H7 (cell line): ENCODE measurements at places on chromosomes 1 and 21. TPM values are rescaled to one million over a fixed set of nuclear protein-coding genes. Genes with fewer than 3 reads are reported as not detected.

Gene UBE2U
- not detected in 2 replicates for total RNA-seq

Gene TMEM269
- total RNA-seq: 1.00 and 1.1 TPM in 2 replicates

- no peak for DNase-seq
Observed at GRCh38 chr1:181015251-181015615, 7.4 kb downstream of the STX6 start.

DNA sequence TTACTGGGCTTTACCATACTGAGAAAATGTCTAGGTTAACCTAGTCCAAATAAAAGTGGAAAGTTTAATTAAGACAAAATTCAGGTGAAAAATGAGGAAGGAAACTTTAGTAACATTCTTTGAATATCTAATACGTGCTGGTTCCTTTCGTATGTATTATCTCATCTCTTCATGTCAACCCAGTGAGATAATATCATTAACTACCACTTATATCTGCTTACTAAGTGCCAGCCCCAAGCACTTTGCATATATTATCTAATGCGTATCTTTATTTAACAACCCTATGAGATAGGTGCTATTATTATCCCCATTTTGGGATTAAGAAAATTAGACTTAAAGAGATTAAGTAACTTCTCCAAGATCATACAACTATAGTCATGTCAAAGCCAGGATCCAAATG, 12.5 kb upstream of the PLPP3 start:
- no peak for DNase-seq

Gene HES3
- total RNA-seq: 28.2 and 38.8 TPM in 2 replicates

DNA sequence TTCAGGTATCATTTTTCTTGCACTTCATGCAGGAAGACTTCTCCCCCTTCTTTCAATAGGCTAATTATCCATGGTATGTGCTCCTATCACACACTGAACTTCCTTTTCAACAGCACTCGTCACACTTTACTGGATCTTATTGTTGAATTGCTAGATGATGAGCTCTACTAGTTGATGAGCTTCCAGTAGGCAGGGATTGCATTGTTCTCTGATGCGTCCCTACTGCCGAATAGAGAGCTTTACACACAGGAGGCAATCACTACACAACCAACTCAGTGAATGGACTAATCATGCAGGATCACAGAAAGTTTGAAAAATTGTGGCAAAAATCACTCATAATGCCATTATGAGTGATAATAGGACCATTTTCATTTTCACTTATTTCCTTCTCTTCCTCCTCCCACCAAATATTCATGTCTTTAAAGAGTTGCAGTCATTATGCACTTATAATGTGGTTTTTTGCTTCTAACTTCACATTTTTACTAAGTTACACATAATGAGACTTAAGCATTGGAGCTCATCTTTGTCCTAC, 128.1 kb upstream of the ZNF648 start:
- no peak for DNase-seq

DNA sequence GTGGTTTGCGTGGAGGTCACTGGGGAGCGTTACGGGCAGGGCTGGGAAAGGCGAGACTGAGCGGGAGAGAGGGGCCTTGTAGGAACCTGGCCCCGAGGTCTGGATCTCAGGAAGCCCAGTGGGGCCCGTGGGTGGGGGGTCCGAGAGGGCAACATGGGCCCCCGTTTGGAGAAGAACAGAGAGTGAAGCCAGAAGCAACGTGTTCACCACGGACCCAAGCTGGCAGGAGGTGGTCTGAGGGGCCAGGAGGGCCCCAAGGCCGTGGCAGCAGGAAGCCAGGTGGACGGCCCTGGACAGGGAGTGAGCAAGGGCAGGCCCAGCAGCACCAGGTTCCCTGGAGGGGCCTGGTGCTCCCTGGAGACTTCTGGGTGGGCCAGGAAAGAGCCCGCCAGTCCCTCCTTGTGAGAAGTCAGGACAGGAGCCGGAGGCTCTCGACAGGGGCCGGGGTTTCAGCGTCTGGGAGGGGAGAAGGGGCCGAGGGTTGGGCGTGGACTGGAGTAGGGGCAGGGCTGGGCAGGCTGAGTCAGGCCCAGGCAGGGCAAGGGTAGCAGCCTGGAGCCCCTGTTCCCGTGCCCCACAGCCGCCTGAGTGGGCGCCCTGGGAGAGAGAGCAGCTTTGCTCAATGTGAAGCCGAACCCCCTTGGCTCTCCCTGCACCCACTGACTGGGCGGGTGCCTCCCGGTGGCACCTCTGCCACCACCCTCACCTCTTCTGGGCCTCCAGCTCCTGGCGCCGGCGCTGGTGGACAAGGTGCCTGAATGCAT, 33.5 kb downstream of the CFAP74 start:
- DNase-seq: no peak

- DNase-seq: peak; percentile 84
Observed at GRCh38 chr1:205026181-205026580, 16.8 kb upstream of the CNTN2 start.

GRCh38 chr1:196960854-196961253, 16.5 kb upstream of the CFHR5 start:
- DNase-seq: no peak

DNA sequence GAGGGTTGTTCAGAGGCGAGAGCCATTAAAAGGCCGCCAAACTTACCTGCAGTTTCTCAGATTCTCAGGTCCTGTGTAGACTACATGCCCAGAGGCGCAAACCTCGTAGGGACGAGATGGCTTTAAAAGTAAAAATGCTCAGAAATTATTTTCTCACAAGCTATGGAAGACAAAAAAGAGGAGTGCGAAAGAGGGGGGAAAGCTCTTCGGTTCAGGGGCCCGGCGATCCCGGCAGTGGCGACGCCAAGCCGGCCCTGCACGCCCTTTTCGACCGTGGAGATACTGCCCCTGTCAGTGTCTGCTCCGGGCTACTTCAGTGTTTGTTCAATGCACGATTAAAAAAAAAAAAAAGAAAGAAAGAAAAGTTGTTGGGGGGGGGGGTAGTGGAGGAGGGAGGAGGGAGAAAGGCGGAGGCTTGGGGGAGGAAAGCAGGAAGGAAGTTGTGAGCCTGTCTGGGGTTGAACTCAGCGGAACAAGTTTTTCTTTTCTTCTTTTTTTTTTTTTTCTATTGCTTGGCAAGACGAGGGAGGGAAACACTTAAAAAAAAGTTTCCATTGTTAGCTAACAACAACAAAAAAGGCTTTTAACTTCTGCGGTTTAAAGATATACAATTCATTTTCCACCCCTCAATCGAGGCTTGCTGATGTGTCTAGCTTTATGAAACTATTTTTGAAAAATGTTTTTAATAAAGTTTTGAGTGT, at the start of gene ITPKB:
ITPKB (minus strand) TSS at position 288 of the 701 bp plus-strand sequence. CDS start 1,824 bp downstream, outside the sequence.
- no peak for DNase-seq

DNA sequence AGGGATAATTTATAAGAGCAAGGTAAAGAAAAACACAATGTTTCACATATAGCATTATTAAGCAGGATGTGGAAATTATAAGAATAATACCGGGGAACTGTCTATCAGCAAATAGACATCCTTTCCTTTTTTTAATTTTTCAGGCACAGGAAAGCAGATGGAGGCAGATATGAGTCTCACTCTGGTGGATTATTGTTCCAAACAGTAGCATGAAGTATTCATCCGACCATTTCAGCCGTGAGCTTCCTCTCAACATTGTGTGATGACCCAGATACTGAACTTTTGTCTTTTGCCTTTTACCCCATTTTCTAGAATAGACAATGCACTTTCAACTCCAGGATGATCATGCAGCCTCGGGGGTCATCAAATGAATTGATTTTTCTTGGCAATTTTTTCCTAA, 599.8 kb downstream of the ADGRL2 start:
- no peak for DNase-seq

- no peak for DNase-seq
Observed at GRCh38 chr1:43522431-43522775, 8.3 kb upstream of the PTPRF start.

GRCh38 chr1:214418391-214418790, 133.0 kb downstream of the PTPN14 start:
- DNase-seq: no peak

DNA sequence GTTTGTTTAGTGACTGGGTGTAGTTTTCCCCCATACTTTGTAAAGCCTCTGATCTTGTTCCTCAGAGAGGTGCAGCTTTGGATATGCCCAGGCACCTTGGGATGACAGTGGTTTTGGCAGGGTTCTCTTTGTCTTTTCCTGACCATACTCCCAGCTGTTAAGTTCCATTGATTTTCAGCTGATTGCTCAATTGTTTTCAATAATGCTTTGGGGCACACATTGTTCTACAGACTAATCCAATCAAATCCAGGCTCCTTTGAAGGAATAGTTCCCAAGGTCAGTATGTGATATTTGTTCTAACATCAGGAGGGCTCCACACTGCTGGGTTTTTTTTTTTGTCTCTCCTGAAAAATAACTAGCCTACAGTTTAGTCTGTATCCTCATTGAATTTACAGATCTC, 24.8 kb downstream of the PPP2R5A start:
- DNase-seq: peak; percentile 12

GRCh38 chr1:162857850-162858249, 3.1 kb downstream of the CCDC190 start:
- DNase-seq: no peak

Gene DDAH1
- total RNA-seq: 33.3 and 39.3 TPM in 2 replicates

DNA sequence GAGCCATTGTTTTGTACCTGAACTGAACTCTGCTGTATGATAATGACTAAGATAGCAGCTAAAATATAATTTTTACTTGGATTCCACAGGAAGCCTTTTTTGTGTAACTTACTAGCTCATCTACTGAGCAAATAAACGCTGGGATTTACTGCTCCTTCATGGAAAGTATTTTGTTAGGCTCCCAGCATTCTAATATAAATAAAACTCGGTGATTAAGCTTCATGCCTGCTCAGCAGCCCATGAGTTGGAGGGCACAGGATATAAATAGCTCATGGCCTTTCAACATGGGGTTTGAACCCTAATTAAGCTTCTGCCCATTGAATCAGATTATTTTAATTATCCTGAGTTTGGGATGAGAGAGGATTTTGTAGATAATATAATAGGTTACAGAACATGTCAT, 180.0 kb downstream of the PCP4 start:
- DNase-seq: no peak
